Body of pancreas (tissue), 4 donors: ENCODE measurements at places on chromosomes 6 and 20.
A peak's percentile ranks its signal among the peaks of the same experiment; 100 is the strongest.

DNA sequence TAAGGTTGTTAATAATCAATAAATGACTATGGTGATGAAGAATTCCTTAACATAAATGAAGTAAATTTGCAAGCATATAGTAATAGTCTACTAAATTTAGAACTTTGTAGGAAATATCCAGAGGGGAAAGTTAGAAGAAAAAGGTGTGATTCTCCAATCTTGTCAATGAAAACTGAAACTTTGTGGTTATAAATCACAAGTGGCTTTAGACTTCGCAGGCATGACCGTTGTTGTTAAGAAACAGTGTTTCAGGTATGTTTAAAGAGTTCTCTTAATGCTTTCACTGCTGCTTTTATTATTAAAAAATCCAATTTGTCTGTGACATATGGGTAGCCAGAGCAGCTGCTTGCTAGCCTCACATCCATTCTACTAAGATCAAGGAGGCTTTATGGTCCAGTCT, 475.6 kb upstream of the ADGRB3 start:
- no peak for DNase-seq

- DNase-seq: no peak
Observed at GRCh38 chr20:13101706-13102105, 92.9 kb downstream of the SPTLC3 start.

DNA sequence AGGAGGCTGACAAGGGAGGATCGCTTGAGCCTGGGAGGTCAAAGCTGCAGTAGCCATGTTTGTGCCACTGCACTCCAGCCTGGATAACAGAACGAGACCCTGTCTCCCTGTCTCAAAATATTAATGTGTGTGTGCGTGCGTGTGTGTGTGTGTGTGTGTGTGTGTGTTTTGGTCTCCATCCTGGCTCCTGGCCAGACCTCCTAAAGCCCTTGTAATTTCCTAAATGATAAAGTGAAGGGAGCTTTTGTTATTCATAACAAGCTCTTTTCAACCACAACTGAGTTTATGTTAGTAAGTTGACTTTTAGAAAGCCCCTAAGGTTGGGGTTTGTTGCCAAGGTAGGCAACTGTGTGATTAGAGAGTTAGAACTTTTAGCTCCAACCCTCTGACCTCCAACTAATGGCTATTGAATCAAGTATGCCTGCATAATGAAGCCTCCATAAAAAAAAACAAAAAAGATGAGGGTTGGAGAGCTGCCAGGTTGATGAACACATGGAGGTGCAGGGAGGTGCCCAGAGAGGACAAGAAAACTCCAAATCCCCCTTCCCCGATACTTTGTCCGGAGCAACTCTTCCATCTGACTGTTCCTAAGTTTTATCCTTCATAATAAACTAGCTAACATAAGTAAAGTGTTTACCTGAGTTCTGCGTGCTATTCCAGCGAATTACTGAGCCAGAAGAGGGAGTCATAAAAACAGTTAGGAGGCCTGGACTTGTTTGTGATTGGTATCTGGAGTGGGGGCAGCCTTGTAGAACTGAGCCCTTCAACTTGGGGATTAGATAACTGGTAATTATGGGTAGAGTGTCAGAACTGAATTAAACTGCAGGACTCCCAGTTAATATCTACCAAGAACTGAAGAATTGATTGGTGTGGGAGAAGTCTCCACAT, 5.3 kb upstream of the AIF1 start:
- no peak for DNase-seq

- DNase-seq: no peak
Observed at GRCh38 chr20:10637031-10637559, 36.7 kb downstream of the JAG1 start.

DNA sequence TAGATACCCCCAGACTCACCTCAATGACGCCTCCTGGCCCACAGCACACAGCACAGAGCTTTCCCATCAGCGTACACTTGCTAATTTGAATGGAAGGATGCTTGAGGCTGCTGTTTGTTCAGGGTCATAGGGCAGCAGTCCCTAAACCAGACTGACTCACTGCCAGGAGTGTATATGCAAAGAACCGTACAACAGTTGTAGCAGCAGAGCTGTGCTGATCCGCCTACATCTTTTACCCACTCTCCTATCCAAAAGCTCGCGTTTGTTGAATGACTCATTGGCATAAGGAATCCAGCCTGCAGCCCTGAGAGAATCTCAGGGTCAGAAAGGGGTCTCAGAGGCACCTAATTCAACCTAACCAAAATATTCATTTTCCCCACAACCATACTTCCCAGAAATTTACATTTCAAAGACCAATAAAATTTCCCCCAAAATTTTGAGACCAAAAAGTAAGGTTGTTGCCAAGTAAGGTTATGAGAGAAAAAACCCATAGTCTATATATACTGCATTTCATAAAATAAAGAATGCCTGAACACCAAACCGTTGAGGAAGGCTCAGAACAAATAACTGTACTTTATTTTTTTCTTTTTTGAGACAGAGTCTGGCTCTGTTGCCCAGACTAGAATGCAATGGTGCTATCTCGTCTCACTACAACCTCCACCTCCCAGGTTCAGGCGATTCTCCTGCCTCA, 35.3 kb upstream of the CCND3 start:
- DNase-seq: no peak

DNA sequence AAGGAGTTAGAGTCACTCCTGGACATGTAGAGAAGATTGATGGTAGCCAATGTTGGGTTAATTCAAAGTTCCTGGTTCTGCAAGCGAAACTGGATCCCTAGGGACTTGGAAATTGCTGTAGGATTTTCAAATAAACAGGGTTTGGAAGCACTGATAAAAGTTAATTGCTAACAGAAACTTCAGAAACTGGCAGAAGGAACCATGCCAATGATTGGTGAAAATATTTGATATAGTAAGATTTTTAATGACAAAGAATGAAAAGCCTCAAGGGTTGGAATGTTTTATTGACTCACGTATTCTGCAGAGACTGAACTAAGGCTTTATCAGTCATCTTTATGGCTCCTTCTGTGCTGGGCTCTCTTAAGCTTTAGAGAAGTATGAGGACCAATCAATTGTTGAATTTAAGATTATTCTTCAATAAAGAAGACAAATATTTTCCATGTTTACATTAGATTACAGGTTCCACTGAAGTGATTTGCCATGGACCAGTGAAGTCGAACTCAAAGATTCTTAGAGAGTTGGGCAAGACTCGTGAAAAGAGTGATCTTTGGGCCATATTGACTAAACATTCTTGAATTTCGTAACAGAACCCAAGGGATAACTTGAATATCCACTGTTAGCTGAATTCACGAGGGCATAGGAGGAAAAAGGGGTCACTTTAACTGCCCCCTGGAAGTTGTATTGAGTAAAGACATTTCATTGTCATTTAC, 371.4 kb downstream of the HDGFL1 start:
- no peak for DNase-seq

- no peak for DNase-seq
Observed at GRCh38 chr6:132780770-132781371, 17.6 kb downstream of the SLC18B1 start.

GRCh38 chr6:36436466-36436865, 6.2 kb downstream of the PXT1 start:
- DNase-seq: no peak

DNA sequence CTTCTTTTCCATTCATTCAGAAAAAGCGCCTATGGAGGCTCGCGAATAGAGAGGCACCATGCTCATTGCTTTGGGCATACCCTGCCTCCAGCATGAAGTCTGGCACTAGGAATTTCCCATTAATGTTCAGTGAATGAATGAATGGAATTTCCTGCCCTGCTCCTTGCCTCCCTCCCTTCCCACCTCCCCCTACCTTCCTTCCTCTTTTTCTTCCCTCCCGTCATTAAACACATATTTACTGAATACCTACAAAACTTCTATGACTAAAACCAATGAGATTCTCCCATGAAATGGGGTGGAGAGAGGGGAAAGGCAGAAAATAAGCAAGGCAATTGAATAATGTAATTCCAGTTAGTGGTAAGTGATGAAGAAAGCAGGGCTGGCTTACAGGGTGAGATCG, 213.8 kb upstream of the AGPAT4 start:
- no peak for DNase-seq

DNA sequence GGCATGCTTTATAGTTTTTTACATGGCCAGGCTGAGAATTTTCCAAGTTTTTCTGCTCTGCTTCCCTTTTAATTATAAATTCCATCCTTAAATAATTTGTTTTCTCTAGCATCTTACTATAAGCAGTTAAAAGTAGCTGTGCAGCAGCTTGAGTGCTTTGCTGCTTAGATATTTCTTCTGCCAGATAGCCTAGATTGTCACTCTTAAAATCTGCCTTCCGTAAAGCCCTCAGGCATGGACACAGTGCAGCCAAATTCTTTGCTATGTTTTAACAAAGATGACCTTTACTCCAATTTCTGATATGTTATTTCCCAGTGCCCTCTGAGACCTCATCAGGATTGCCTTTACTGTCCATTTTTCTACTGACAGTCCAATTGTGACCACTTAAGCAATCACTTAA, 92.6 kb upstream of the SGK1 start:
- no peak for DNase-seq

DNA sequence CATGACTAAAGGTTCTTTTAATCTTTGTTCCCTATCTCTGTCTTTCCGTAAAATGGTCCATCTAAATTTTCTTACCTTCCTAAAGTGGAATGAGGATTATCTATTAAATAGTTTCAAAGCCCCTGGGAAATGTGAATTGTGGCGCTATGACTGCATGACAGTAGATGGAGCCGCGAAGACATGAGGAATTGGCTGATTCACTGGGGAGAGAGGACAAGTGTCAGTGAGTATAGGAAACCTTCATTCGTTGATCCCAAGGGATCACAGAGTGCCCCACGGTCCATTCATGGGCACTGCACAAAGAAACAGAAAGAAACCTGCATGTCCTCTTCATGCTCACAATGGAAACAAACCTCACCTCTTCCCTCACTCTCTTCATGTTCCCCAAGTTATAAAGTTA, 479.3 kb upstream of the BTBD3 start:
- no peak for DNase-seq

GRCh38 chr20:53833333-53834061, 236.9 kb downstream of the BCAS1 start:
- peak; percentile 22 for DNase-seq

DNA sequence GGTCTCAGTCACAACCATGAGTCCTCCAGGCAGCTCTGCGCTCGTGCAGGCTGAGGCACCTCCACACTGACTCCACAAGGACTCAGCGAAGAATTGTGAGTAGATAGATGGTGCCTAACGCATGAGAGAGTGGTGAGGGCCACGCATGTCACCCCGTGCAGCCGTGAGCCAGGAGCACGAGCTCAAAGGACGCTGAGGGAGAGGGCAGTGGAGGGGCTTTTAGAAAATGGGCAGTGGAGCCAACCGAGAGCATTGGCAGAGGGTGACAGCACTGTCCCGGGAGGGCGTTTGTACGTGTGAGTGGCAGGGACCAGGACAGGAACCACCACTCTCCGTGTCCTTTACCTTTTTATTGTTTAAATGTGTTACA, 105.6 kb downstream of the PSMB1 start:
- no peak for DNase-seq

DNA sequence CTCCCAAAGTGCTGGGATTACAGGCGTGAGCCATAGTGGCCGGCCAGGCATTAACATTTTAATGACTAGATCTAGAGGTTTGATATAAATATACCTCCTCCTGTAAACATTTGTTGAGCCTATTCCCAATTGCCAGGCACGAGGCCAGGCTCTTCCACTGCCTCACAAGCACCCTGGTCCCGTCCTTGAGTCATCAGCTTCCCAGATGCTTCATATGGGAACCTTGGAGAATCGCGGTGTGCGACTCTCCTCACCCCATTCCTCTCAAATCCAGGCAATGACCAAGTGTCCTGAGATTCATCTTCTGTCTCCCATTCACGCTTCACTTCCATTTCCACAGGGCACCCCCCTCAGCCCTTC, 35.9 kb upstream of the PIM1 start:
- DNase-seq: no peak

- DNase-seq: no peak
Observed at GRCh38 chr6:104182811-104183210, 676.9 kb downstream of the HACE1 start.

GRCh38 chr6:155327326-155328073, 13.2 kb upstream of the TFB1M start:
- DNase-seq: peak; percentile 65

DNA sequence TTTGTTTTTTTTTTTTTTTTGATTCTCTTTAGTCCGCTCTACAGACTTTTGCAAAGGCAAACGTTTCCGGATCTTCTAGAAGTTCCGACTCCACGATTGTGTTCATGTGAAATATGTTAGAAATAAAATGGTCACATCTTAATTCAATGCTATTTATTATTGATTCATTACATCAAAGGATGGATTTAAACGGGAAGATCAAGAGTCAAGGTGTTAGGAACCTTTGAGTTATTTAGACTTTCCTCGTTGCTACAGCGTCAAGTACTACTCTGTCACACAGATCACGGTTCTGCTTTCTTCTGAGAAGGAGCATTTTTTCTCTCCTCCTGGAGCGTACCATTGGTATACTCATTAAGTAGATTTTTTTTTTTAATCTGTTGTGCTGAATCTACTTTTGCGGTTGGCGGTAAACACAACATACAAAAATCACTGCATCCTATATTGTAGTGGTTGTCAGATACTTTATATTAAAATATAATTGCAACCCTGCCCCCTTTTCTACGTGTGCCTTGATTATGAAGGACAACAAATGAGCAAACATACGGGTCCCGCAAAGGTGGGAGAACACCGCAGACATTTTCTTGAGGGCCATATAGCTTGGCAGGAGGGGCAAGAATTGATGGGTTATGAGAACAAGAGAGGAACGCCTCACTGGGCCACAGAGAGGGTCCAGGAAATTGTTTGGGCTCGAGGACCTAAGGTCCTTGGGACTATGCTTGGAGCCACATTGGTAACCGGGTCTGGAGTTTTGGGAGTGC, 17.5 kb downstream of the HMGN4 start:
- DNase-seq: no peak

DNA sequence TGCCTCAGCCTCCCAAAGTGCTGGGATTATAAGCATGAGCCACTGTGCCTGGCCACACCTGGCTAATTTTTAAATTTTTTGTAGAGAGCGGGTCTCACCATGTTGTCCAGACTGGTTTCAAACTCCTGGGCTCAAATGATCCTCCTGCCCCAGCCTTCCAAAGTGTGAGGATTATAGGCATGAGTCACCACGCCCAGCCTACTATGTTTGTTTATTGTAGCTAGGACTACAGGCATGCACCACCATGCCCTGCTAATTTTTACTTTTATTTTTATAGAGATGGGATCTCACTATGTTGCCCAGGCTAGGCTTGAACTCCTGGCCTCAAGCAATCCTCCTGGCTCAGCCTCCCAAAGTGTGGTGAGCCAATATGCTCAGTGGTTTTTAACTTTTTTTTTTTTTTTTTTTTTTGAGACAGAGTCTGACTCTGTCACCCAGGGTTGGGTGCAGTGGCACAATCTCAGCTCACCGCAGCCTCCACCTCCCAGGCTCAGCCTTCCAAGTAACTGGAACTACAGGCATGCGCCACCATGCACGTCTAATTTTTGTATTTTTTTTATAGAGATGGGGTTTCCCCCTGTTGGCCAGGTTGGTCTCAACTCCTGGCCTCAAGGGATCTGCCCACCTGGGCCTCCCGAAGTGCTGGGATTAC, 12.0 kb upstream of the DDX43 start:
- DNase-seq: no peak
